AG09319 (cell line): ENCODE measurements at places on chromosomes 2 and 18.

GRCh38 chr18:285817-286216, 18.0 kb upstream of the THOC1 start:
- DNase-seq, result no peak

- peak; percentile 70 for DNase-seq
Measured at GRCh38 chr2:152762202-152762601, 43.8 kb downstream of the ARL6IP6 start.

DNA sequence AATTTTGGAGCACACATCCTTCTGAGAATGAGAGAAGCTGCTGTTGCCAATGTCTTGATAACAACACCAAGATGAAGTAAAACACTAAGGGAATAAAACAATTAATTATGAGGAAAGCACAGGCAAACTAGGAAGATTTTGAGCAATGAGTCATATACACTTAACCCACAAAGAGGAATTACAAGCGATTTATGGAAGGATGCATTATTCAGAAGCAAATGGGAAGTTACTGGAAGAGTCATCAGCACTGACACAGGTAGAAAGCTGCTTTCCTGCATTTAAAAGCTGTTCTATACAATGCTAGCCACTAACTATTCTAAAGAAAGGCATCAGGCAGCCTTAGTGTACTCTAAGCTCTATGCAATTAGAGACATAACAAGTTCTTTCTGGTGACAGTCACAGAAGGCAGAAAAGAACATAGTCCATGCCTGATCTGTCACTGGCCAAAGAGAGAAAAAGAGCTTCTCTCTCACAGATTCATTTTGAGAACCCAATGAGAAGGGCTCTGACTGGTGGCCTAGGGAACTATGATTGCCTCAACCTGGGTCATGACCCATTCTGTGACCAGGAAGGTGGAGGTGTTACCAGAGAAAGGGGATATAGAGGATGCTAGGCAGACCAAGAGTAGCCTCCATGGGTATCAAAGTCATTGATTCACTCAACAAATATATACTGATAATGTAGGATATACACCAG, 45.4 kb downstream of the M1AP start:
- no peak for DNase-seq

DNA sequence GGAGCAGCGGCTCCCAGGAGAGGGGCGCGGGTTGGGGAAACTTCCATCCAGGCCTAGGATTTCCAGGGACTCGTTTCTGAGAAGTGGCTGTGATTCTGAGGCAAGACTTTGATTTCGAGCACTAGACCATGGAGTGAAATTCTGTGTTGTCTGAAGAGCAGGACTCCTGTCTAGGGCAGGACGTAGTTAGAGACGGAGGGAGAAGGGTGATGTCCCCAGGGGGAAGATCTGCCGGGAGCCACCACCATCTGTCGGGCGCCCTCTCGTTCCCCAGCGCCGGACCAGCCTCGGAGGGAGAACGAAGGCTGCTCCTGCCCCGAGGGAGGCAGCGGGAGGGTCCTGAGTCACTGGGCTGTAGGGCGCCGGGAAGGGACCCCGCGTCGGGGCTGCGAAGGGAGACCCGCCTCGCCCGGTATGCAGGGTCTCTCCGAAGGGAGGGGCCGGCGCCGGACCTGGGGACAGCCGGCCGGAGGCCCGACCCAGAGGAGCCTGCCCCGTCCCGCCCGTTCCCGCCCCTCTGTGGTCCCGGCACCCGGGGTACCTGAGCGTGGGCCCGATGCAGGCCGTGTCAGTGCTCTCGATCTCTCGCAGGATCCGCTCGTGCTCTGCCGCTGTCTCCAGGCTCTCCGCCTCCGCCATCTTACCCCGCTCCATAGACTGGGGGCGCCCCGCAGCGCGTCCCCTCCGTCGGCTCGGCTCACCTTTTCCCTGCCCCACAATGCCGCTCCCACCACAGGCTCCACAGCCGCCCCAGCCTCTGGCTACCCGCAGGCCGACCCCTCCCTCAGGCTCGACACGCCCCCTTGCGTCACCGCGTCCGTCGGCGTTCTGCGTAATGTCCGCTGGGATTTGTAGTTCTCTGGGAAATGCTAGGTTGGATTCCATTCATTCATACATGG, at the start of gene EXOC6B:
EXOC6B (minus strand) TSS at position 777 of the 899 bp plus-strand sequence.
- DNase-seq, result peak; percentile 49

DNA sequence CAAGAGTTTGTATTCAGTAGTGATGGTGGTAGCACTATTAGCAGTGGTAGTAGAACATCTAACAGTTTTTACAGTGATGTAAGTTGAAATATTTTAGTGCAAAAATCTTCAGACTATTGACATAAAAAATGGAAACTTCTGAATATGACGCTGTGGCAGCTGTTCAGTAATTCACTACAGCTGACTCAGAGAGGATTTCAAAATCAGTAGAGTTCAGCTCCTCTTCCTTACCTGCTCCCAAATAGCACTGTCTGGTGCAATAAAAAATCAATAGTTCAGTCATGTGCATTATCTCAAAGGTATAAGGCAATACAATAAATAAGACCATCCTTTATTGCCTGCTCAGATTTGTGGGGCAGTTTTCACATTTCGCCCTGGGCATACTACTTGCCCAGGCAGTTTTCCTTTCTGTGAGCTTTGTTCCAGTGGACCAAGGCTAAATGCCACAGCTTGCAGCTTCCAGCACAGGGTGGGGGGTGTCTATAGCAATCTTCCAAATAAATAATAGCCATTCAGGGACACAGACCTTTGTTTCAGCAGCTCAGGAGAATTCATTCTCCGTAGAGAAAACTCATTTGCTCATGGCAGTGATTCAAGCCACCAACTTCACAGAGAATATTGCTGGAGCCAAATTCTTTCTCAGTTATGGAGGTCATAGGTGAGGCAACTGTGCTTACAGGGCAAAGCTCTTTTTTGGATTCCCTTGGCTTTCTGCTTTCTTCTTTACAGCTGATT, 33.9 kb upstream of the GORASP2 start:
- no peak for DNase-seq

- DNase-seq, result no peak
Measured at GRCh38 chr18:32801228-32801627, 28.4 kb upstream of the KLHL14 start.

GRCh38 chr2:162025121-162025911, 48.7 kb downstream of the DPP4 start:
- peak; percentile 73 for DNase-seq
